Activated CD8-positive, alpha-beta memory T cell treated with anti-CD3 and anti-CD28 coated beads, Interleukin-2, amount 10 ng/mL, durations not matched to agents 7 days and 5 days (primary cell): ENCODE measurements at places on chromosomes 4 and X.

DNA sequence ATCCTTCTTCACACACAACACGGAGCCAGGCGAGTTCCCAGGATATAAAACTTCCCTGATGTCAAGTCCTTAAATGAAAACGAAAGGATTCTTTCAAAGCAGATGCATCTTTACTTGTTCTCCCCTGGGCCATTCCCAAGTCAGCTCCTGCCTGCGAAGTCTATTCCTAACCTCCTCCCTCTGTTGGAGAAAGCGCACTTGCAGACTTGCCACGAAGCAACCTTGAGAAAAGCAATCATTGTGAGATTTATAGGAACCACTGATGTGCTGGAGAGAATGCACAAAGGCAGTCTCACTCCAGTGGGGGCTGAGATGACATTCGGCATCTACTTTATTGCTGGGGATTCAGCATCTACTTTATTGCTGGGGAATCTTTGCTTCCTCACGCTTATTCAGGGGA, 155.7 kb downstream of the NSUN7 start:
- peaks cover 13% of the 10 kb centered on the region for H3K4me1 ChIP-seq
- DNase-seq, result no peak
- no peaks in the 10 kb centered on the region for H3K36me3 ChIP-seq
- no peak overlapping the region for H3K4me3 ChIP-seq
- no peak overlapping the region for H3K27ac ChIP-seq
- no peaks in the 10 kb centered on the region for H3K27me3 ChIP-seq

GRCh38 chr4:95701500-95702170, 138.3 kb upstream of the PDHA2 start:
- H3K4me1 ChIP-seq, result no peaks in the 10 kb centered on the region
- H3K27ac ChIP-seq, result no peak overlapping the region
- H3K27me3 ChIP-seq, result no peaks in the 10 kb centered on the region
- H3K4me3 ChIP-seq, result no peak overlapping the region
- no peak for DNase-seq

DNA sequence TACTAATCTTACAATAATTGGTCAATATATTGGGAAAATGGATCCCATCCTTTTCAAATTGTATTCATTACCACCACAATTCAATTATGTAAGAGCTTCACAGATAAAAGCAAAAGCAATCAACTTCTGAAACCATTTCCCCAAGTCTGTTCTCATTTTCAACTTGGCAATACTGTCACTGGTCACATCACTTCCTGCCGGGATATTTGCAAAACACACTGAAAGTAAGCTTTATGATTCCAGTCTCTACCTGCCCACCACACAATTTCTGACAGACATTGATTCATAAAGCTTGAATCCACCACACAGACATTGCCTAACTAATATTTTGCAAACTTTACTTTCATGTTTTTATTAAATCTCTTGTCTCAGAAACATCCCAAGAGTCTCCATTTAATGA, 53.6 kb downstream of the LIN54 start:
- H3K4me1 ChIP-seq, result peaks cover 12% of the 10 kb centered on the region
- H3K27ac ChIP-seq, result peak overlapping the region; percentile 1
- no peak overlapping the region for H3K4me3 ChIP-seq
- H3K27me3 ChIP-seq, result no peaks in the 10 kb centered on the region

- peaks cover 43% of the 10 kb centered on the region for H3K27me3 ChIP-seq
- no peak overlapping the region for H3K27ac ChIP-seq
- no peak for DNase-seq
- no peak overlapping the region for H3K4me3 ChIP-seq
Measured at GRCh38 chr4:140176735-140177134, 22.8 kb upstream of the MAML3 start.

DNA sequence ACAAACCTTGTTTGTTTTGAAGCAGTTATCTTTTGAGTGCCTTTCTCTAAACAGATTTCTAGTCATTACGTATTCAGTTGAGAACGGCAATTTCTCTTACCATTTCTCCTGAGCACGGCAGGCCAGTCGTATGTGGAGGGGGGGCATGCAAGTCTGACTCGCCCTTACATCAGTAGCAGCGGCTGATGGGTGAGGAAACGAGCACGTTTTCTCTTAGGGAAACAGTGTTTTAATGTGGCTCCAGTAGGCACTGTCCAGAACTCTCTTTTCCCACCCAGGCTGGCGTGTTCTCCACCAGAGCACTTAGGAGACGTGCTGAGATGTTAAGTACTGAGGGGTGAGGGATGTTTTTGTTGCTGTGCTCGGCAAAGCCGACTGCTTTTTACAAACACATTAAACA, 240.5 kb downstream of the STIM2 start:
- DNase-seq, result no peak
- no peaks in the 10 kb centered on the region for H3K27me3 ChIP-seq
- H3K4me3 ChIP-seq, result no peak overlapping the region
- H3K27ac ChIP-seq, result no peak overlapping the region
- H3K4me1 ChIP-seq, result no peaks in the 10 kb centered on the region
- no peaks in the 10 kb centered on the region for H3K36me3 ChIP-seq

GRCh38 chr4:81084634-81085033, 54.1 kb downstream of the BMP3 start:
- no peaks in the 10 kb centered on the region for H3K36me3 ChIP-seq
- peaks cover 4% of the 10 kb centered on the region for H3K27me3 ChIP-seq
- H3K27ac ChIP-seq, result no peak overlapping the region
- no peak for DNase-seq
- no peak overlapping the region for H3K4me3 ChIP-seq
- no peaks in the 10 kb centered on the region for H3K4me1 ChIP-seq

GRCh38 chrX:110222497-110223257, 95.2 kb downstream of the AMMECR1 start:
- no peaks in the 10 kb centered on the region for H3K27me3 ChIP-seq
- H3K4me3 ChIP-seq, result no peak overlapping the region
- no peak for DNase-seq
- H3K4me1 ChIP-seq, result peaks cover 6% of the 10 kb centered on the region
- no peak overlapping the region for H3K27ac ChIP-seq
- H3K36me3 ChIP-seq, result peaks cover 3% of the 10 kb centered on the region

- H3K4me1 ChIP-seq, result no peaks in the 10 kb centered on the region
- no peaks in the 10 kb centered on the region for H3K27me3 ChIP-seq
- H3K27ac ChIP-seq, result no peak overlapping the region
- no peak overlapping the region for H3K4me3 ChIP-seq
- no peaks in the 10 kb centered on the region for H3K36me3 ChIP-seq
Measured at GRCh38 chrX:30060718-30061117, 154.6 kb upstream of the MAGEB2 start.

GRCh38 chrX:17769701-17770269, 32.5 kb downstream of the SCML1 start:
- no peak overlapping the region for H3K4me3 ChIP-seq
- H3K4me1 ChIP-seq, result no peaks in the 10 kb centered on the region
- no peaks in the 10 kb centered on the region for H3K27me3 ChIP-seq
- no peaks in the 10 kb centered on the region for H3K36me3 ChIP-seq
- H3K27ac ChIP-seq, result no peak overlapping the region

DNA sequence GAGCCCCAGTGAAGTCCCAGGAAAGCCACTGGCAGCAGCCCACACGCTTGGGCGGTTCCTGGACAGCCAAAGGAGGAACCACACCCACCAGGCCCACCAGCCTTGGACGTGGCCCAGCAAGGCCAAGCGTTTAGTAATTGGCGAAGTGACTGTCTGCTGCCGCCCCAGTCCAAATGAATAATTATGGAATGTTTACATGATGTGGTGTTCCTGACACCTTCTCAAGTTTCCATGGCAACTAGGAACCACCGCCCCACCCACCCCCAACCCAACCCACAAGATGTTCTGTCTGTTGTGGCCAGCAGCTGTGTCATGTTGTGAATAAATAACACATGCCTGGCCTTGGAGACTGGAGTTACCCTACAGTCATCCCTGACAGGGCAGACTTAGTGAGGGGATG, 22.3 kb downstream of the APLN start:
- no peaks in the 10 kb centered on the region for H3K27me3 ChIP-seq
- H3K27ac ChIP-seq, result no peak overlapping the region
- DNase-seq, result no peak
- peaks cover 4% of the 10 kb centered on the region for H3K4me1 ChIP-seq

DNA sequence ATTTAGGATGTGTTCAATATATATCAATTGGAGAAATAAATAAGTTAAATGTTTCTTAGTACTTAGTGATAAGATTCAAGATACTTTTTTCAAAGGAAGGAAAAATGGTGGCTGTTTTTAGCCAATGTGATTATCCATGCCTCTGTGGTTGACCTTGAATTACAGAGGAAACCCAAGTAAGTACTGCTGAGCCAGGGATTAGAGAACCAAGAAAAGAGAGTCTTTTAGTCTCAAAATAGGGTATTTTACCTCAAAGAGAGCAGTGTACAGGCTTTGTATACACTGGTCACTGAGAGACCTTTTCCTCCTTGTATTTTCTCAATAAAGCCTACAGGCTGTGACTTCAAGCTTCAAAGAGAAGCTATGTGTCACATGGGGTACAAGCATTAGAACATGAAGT, 1075.3 kb downstream of the ADGRL3 start:
- no peak overlapping the region for H3K4me3 ChIP-seq
- DNase-seq, result no peak
- H3K27ac ChIP-seq, result no peak overlapping the region
- H3K36me3 ChIP-seq, result no peaks in the 10 kb centered on the region

- H3K4me3 ChIP-seq, result peak overlapping the region; percentile 60
- no peak for DNase-seq
- H3K36me3 ChIP-seq, result peaks cover 79% of the 10 kb centered on the region
- H3K27ac ChIP-seq, result peak overlapping the region; percentile 91
- H3K4me1 ChIP-seq, result peaks cover 84% of the 10 kb centered on the region
Measured at GRCh38 chr4:56650262-56651055, 30.6 kb downstream of the HOPX start.

GRCh38 chrX:119870626-119871131, 854 bp downstream of the RNF113A start:
- H3K27ac ChIP-seq, result peak overlapping the region; percentile 100
- no peaks in the 10 kb centered on the region for H3K27me3 ChIP-seq
- H3K4me1 ChIP-seq, result peaks cover 14% of the 10 kb centered on the region

- H3K27ac ChIP-seq, result no peak overlapping the region
- H3K4me3 ChIP-seq, result no peak overlapping the region
- H3K4me1 ChIP-seq, result peaks cover 7% of the 10 kb centered on the region
- H3K27me3 ChIP-seq, result no peaks in the 10 kb centered on the region
- peaks cover 34% of the 10 kb centered on the region for H3K36me3 ChIP-seq
- no peak for DNase-seq
Measured at GRCh38 chrX:150610446-150610845, 42.0 kb downstream of the MTM1 start.

GRCh38 chr4:47643845-47644244, 158.8 kb downstream of the ATP10D start:
- DNase-seq, result no peak
- H3K27ac ChIP-seq, result no peak overlapping the region
- H3K36me3 ChIP-seq, result no peaks in the 10 kb centered on the region
- no peak overlapping the region for H3K4me3 ChIP-seq
- H3K27me3 ChIP-seq, result peaks cover 6% of the 10 kb centered on the region

DNA sequence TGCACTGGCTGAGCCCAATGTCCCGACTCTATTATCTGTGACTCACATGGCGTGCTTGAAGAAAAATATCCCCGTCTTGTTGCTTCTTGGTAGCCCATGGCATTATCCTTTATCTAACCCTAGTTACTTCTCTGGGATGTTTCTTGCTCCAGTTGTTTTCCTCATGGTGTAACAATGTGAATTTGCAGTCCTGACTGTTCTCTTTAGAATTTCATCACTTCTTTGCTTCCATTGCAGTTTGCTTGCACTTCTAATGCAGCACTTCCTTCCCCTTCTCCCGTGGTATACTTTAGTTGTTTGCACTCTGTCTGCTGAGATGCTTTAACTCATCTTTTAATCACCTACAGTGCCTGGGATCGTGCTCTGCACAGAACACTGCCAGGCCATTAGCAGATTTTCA, 126.9 kb downstream of the MAML3 start:
- no peaks in the 10 kb centered on the region for H3K36me3 ChIP-seq
- DNase-seq, result no peak
- no peak overlapping the region for H3K27ac ChIP-seq
- H3K4me1 ChIP-seq, result no peaks in the 10 kb centered on the region

DNA sequence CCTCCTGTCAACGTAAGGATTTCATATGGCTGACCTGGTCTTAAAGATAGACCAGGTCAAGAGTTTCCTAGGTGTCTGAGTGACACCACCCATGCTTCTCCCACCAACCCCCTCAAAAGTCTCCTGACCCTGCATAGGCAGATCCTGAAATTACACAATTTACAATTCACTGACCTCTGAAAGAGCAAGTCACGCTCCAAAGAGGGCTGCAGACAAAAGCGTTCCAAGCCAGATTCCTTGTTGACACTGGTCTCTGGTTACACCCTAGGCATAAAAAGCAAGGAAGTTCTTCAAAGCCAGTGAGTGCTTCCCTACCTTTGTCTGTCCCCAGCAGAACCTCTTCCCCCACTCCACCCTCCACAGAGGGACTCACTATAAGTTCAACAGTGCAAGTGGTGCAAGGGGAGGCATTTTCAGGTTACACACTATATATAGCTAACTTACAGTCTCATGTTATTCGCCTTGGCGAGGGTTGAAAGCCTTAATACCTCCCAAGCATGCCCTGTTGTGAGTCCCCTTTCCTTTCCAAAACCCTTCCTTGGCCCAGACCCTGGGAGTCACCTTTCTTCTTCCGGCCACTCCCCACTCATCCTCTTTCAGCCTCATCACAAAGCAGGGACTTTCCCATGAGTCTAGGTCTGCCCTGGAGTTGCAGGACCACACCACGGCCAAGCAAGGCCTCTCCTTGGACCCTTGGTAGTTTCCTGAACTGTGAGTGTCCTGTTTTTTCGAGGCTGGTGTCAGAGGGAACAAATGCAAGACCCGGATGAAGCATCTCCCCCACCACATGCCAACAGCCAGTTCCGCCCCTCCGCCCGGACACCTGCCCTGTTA, 58.0 kb upstream of the KLF3 start:
- peaks cover 21% of the 10 kb centered on the region for H3K4me1 ChIP-seq
- H3K36me3 ChIP-seq, result no peaks in the 10 kb centered on the region
- H3K4me3 ChIP-seq, result no peak overlapping the region
- no peak overlapping the region for H3K27ac ChIP-seq
- DNase-seq, result no peak

DNA sequence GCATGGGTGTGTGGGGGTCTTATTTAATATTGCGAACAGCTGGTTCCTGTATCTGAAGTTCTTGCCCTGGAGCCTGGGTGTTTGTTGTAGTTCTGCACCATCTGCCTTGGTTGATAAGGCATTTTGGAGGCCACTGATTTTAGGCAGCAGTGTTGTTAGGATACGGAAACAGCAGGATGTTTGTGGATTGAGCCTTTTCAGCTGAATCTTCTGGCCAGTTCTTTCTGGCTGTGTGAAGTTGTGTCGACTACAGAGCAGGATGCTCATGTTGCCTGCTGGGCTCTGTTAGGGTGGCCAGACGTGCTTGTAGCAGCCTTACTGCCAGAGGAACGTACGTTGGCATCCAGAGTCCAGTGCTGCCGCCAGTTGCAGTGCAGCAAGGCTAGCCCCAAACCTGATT, 134.2 kb downstream of the PTTG2 start:
- no peaks in the 10 kb centered on the region for H3K27me3 ChIP-seq
- no peak overlapping the region for H3K4me3 ChIP-seq
- no peak overlapping the region for H3K27ac ChIP-seq

GRCh38 chrX:15483891-15484290, 9.2 kb downstream of the PIR start:
- no peak overlapping the region for H3K27ac ChIP-seq
- peaks cover 4% of the 10 kb centered on the region for H3K27me3 ChIP-seq
- no peak overlapping the region for H3K4me3 ChIP-seq
- DNase-seq, result no peak
